ENCODE measurements at places on chromosomes 3 and 15.

GRCh38 chr3:72192572-72192971, 407.6 kb upstream of the PROK2 start:
- no peak for DNase-seq

- DNase-seq = no peak
These were observed 622.2 kb downstream of the NTRK3 start for GRCh38 chr15:87634361-87634760.

- no peak for DNase-seq
These were observed 635.3 kb downstream of the EDEM1 start for GRCh38 chr3:5822843-5823242.

DNA sequence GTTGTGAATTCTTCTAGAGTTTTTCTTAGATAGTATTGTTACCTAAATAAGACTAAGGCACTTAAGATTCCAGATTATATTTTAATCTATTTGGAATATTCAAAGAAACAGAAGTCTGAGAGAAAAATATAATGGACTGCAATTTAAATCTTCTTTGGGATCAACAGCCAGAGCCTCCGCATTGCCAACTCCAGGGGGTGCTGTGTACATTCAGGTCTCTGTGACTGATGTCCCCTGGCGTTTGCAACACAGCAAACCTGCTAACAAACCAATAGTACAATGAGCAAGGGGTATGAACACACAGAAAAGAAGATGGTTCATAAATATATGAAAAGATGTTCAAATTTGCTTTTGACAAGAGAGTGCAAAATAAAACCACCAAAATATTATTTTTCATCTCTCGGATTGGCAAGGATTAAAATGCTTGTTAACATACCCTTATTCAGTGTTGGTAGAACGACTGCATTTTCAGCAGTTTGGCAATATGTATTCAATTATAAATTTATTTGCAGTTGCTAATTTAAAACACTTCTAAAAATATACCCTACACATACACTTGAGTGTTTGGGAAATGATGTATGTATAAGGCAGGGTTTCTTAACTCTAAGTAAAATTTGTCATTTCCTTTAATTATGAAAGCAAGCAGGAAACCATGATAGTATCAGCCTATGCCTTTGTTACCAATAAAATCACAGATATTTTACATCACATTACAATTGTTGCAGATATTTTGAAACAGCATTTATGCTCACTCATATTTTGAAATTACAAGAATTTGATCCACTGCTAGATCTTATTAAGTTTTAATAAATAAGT, 16.1 kb upstream of the TM4SF1 start:
- peak; percentile 75 for DNase-seq

- no peak for DNase-seq
These were observed 107.2 kb upstream of the RGMA start for GRCh38 chr15:93196135-93196670.

GRCh38 chr3:180085122-180085710, 48.5 kb upstream of the PEX5L start:
- no peak for DNase-seq

GRCh38 chr3:29936054-29936453, 655.2 kb downstream of the RBMS3 start:
- no peak for DNase-seq

Measured in glutamatergic neuron (in vitro differentiated cells).